ENCODE measurements at places on chromosomes 5 and 9.

DNA sequence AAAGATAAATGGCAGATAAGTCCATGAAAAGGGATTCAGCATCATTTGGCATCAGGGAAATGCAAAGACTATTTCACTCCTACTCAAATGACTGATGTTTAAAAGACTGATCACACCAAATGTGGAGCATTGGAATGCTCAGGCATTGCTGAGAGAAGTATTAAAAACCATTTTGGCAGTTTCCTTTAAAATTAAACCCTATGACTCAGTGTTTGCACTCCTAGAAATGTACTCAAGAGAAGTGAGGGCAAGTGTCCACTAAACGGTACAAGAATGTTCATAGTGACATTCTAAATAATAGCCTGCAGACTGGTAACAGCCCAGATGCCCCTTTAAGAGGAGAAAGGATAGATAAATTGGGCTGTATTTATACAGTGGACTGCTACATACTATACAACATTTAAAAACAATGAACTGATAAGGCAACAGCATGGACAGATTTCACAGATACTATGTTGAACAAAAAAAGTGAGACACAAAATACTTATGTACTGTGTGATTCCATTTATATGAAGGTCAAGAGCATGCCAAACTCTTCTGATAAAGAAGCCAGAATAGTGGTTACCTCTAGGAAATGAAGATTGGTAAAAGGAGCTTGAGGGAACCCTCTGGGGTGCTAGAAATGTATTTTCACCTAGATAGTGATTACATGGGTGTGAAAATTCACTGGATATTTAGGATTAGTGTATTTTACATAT, 24.6 kb downstream of the APC start:
- no peak for DNase-seq

DNA sequence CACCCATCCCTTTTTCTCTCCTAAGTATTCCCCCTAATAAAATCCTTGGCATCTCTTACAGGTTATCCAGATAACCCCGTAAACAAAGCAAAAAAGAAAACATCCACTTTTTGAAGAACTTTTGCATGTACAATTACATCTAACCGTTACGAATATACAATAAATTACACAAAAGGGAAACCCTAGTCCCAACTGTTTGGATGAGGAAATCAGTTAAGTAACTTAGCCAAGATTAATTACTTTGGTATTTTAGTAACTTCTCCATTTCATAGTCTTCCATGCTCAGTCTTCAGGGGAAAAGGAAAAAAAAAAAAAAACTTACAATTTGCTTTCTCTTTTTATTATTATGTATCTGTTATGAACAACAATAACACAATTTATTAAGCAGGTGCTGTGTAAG, 212.9 kb downstream of the ACTL7B start:
- no peak for DNase-seq

GRCh38 chr9:131349522-131349880, 44.4 kb upstream of the PRRC2B start:
- no peak for DNase-seq

GRCh38 chr5:76576996-76577395, 46.2 kb downstream of the F2RL2 start:
- DNase-seq: no peak

GRCh38 chr5:154478224-154478565, at the start of gene HAND1:
HAND1 (minus strand) TSS chr5:154478227; CDS start chr5:154478008, 219 bp downstream.
- peak; percentile 33 for DNase-seq

GRCh38 chr5:159971038-159971437, 37.9 kb upstream of the TTC1 start:
- no peak for DNase-seq

DNA sequence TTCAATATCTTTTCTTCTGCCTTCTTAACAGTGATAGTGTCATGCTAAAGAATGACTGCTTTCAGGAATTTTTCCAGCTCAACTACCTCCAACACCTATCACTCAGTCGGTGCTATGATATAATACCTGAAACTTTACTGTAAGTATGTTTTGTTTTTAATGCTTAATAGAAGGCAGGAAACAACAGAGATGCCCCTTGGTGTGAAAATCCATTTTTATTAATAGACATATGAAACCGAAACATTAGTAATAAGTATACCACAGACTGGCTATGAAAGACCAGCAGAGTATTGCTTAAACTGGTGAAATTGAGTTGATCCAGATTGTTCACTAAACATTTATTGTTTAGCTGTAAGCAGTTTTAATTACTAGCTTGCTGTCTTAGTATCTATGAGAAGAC, 25.2 kb downstream of the SKP2 start:
- no peak for DNase-seq
